ENCODE measurements at places on chromosomes 3 and 15.

DNA sequence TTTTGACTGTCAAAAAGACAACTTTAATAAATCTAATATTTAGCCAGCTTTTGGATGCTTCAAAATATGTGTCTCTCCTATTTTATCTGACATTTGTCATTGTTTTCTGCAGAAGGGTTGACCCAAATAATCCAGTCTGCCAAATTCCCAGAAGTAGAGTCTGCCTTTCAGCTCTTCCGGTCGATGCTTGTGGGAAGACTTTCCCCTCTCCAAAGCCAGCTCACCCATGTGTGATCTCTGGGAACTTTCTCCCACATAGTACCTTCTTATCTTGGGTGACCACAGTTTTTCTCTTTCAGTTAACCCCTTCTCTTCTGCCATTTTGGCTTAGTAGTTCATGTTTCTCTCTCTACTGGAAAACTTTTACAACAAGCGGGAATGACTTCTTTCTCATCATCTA lies 94.1 kb downstream of the ASB7 start:
- no peak for DNase-seq

GRCh38 chr3:28756056-28756455 lies 407.4 kb upstream of the AZI2 start:
- no peak for DNase-seq

DNA sequence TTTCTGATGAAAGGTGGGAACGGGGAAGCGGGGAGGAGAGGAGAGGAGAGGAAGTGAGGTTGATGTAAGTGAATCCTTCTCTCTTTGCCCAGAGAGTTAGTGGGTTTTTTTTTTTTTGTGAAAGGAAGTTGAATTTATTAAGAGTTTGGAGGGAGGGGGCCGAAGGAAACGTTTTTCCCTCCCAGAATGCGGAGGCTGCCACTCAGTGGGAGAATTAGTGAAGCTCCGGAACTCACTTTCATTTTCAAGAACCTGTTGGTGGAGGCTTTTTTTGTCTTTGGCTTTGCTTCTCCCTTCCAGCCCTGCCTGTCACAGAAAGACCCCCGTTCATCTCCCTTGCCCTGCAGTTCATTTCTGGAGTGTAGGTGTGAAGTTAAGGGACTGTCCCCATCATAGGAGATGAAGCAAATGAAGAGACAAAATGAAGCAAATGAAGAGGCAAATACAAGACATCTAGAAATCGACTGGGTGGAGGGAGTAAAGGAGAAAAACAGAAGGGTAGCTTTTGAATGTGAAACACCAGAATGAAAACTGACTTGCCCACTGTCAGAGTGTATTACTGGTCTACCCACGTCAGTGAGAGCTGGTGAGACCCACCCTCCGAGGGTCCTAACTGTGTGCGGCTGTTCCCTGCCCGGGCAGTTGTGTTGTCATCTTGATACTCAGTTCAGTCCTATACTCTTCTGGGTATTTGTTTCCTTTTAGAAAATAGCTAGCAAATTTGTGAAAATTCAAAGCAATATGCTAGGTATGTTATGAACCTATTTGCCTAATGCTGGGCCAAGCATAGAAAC lies 91.5 kb downstream of the ITPR1 start:
- no peak for DNase-seq

GRCh38 chr15:89070197-89071124 lies 17.8 kb upstream of the ABHD2 start:
- no peak for DNase-seq

DNA sequence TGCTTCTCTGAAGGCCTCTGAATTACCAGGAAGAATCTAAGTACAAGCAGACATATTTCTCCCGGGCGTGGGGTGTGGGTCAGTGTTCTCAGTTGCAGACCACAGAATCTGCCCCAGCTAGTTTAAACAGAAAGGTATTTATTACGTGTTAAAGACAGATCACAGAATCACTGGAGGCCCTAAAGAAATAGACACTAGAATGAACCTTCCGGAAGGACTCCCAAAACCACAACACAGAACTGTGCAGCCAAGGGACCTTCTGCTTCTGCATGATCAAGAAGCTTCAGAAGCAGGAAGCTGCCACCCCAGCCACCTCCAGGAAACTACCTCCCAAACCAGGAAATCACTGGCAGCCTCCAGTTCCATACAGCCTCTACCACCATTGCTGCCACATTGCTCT lies 32.7 kb upstream of the ZFAND6 start:
- no peak for DNase-seq

DNA sequence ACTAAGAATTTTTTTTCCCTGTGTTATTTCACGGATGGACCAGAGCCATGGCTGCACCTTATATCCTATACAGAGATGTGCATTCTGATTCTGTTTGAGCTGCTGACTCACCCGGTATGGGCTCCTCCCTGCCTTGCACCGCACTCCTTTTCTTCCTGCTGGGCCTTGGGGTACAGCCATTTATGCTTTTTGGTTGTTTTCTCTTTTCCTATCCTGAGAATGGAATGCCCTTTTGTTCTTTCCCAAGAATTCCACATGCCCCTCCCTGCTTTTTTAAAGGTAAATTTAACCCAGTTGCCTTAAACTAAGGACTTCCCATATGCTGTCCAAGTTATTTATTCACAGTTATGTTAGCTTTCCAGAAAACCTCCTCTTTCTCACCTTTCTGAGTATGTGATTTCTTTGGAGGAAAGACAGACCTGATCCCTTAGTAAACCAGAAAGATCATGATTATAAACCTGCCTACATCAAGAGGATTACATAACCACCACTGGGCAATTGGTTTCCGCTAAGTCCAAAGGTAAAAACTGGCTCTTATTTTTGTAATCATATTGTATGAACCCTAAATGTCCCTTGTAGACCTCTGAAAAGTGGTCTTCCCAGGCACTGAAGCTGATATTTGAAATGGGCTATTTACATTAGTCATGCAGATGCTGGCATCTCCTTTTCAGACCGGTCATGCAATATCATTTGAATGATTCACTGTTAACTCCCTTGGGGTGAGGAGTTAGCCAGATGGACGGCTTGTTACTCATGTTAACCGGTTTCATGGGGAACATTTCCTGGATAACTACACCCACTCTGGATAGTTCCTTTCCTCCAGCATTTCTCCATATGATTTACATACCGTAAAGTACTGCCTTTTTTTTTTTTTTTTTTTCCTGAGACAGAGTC lies 45.5 kb downstream of the TMOD3 start:
- DNase-seq: no peak
